SK-N-SH (cell line): ENCODE measurements at places on chromosomes 1 and 21.

DNA sequence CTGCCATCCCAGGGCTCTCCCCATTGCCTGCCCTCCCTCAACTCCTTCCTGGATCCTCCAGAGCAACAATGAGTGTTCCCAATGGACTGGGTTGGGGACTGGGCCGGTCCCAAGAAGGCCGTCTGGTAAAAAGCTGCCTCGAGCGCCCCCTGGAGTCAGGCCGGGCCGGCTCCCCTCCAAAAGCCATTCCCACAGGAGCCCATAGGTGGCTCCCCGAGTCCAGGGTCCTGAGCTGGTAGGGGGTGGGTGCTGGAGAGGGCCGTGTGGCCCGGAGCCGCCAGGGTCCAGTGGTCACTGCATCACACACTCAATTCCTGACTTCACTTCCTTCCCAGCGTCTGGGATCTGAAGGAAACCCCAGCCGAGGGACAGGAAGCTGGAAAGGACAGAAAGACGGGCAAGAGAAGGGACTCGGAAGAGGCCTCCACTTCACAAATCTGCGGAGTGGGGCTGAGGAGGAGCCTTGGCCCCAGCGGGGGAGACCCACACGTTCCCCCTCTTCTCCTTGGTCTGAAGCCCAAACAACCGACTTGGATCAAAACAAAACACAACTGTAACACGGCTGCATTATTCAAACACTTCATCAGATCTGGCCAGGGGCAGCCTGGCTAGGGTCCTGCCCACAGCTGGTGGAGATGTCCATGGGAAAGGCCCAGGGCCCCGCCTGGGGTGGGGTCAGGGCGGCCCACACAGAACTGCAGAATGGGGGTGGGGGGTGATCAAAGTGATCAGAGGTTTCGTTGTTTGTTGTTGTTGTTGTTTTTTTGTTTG, 10.9 kb upstream of the ALDH4A1 start:
- H3K36me3 ChIP-seq = no peaks in the 10 kb centered on the region
- no peak overlapping the region for H3K27ac ChIP-seq
- H3K4me1 ChIP-seq = no peaks in the 10 kb centered on the region; the same call in 1 of the 2 replicates

DNA sequence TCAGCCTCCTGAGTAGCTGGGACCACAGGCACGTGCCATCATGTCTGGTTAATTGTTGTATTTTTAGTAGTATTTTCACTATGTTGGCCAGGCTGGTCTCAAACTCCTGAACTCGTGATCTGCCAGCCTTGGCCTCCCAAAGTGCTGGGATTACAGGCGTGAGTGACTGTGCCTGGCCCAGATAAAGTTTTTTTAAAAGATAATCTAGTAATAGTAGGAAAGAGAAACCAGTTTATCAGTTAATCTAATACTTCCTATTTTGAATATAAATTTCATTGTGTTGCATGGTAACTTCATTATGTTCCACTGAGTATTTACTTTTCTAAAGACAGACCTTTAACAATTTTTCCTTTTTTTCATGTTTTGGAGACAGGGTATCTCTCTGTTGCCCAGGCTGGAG, 10.0 kb downstream of the RABGAP1L start:
- DNase-seq = no peak
- no peak overlapping the region for H3K27ac ChIP-seq
- H3K4me3 ChIP-seq = no peak overlapping the region
- H3K4me1 ChIP-seq = no peaks in the 10 kb centered on the region

GRCh38 chr1:96649301-96649700, 72.3 kb upstream of the PTBP2 start:
- H3K27me3 ChIP-seq = no peaks in the 10 kb centered on the region
- no peaks in the 10 kb centered on the region; the same call in 1 of the 2 replicates for H3K4me1 ChIP-seq
- no peak overlapping the region for H3K27ac ChIP-seq
- H3K4me3 ChIP-seq = no peak overlapping the region
- no peak for DNase-seq

- no peak overlapping the region for H3K27ac ChIP-seq
- no peak overlapping the region for H3K4me3 ChIP-seq
- peaks cover 8% of the 10 kb centered on the region; the same call in 1 of the 2 replicates for H3K27me3 ChIP-seq
- no peaks in the 10 kb centered on the region for H3K4me1 ChIP-seq
- DNase-seq = no peak
Observed at GRCh38 chr1:166170075-166170474, 3.3 kb upstream of the FAM78B start.

DNA sequence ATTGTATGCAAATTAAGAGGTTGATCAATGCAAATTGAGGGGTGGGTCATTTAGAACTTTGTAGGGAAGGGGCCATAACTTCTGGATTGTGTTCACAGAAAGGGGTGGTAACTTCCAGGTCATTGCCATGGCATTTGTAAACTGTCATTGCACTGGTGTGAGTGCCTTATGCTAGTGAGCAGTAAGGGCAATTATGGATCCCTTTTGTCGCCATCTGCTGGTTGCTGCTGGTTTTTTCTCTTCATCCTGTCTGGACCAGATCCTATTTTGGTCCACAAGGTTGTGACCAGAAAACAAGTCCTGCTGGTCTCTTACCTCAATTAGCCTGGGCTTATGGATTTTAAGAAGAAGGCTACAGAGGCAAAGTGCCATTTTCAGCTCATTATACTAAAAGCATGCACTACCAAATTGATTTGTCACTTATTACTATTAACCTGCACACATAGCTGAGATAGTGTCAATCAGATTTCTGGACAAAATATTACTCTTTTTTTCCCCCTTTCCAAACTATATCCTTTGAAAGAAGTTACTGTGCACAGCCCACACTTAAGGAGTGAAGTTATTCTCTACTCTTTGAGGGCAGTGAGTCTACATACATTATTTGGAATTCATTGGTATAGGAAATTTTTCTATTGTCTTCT, 196.2 kb downstream of the ZC3H11B start:
- H3K4me1 ChIP-seq = peaks cover 18% of the 10 kb centered on the region
- H3K4me3 ChIP-seq = no peak overlapping the region
- H3K27me3 ChIP-seq = no peaks in the 10 kb centered on the region
- no peaks in the 10 kb centered on the region for H3K36me3 ChIP-seq
- no peak overlapping the region for H3K27ac ChIP-seq

DNA sequence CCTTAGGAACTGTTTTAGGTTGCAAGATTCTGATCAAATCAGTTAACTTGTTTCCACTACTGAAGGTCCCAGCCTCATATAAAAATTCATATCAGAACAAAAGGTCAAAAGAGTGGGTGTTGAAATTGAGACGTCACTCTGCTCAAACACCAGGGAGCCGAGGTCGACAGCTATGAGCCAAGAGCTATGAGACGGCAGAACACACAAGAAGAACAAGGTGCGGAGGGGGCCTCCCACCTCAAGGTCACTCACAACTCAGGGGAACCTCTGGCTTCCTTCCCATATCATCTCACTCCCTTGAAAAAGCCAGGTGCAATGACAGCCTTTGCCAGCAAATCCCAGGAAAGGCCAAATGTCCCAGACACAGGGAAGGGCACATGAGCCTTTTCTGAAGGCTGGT, 749 bp downstream of the SEC16B start:
- no peaks in the 10 kb centered on the region for H3K36me3 ChIP-seq
- no peak for DNase-seq
- no peaks in the 10 kb centered on the region for H3K27me3 ChIP-seq

DNA sequence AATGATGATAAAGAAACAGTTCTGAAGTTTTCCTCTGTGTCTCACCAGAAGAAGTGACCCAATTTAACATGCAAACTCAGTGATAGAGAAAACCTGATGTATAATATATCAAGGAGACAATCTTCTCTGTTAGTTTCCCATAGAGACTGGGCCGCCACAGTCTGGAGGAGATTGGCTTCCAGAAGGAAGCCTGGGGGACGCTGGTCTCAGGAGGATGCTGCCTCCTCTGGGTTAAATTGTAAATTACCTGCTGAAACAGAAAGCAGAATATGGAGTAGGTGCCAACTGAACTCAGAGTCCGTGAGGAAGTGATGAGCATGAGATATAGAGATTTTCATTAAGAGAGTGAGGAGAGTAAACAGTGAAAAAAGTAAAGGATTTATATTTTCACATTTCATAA, 15.8 kb downstream of the OR14I1 start:
- no peak overlapping the region for H3K27ac ChIP-seq
- H3K36me3 ChIP-seq = no peaks in the 10 kb centered on the region
- no peak overlapping the region for H3K4me3 ChIP-seq
- no peaks in the 10 kb centered on the region for H3K4me1 ChIP-seq
